ENCODE measurements at places on chromosomes 1 and 21. TPM values are rescaled to one million over a fixed set of nuclear protein-coding genes. Genes with fewer than 3 reads are reported as not detected.

Gene ABCG1
- total RNA-seq: not detected

Gene NBPF4
- not detected for total RNA-seq

Gene PNRC2
- total RNA-seq: 92.1 TPM

Gene C1QC
- total RNA-seq: not detected

Gene PSRC1
- total RNA-seq: 56.6 TPM

Gene CLEC20A
- total RNA-seq: not detected

Gene KRTAP12-2
- not detected for total RNA-seq

Gene CD1E
- not detected for total RNA-seq

Gene COL24A1
- 0.07 TPM for total RNA-seq

Gene DCST2
- 0.12 TPM for total RNA-seq

Gene EDARADD
- total RNA-seq: 3.3 TPM

Gene YTHDF2
- total RNA-seq: 76.0 TPM

Gene CYP4B1
- not detected for total RNA-seq

Gene MPL
- not detected for total RNA-seq

Gene DHRS3
- total RNA-seq: 60.5 TPM

Measured in epithelial cell of proximal tubule (primary cell).